ENCODE measurements at places on chromosomes 7 and 10. TPM values are rescaled to one million over a fixed set of nuclear protein-coding genes. Genes with fewer than 3 reads are reported as not detected.
A peak's percentile ranks its signal among the peaks of the same experiment; 100 is the strongest.

DNA sequence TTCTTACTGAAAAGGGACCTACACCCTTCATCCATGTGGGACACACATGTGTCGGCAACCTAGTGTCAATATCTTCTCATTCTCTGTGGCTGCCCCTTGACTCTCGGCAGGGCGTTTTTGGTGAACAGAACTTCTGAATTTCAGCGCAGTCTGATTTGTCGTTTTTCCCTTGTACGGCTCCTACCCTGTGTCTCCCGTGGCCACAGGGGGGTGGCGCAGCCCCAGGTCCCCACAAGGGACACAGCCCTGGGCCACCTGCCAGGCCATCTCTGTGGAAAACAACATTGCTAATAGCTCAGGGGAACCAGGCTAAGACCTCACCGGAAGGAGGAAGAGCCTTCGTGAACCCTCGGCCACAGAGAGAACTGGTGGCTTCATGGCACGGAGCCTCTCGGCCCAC, 53.1 kb upstream of the NKX6-2 start:
- DNase-seq: no peak

The PPP1R17 gene
- not detected for polyA plus RNA-seq

DNA sequence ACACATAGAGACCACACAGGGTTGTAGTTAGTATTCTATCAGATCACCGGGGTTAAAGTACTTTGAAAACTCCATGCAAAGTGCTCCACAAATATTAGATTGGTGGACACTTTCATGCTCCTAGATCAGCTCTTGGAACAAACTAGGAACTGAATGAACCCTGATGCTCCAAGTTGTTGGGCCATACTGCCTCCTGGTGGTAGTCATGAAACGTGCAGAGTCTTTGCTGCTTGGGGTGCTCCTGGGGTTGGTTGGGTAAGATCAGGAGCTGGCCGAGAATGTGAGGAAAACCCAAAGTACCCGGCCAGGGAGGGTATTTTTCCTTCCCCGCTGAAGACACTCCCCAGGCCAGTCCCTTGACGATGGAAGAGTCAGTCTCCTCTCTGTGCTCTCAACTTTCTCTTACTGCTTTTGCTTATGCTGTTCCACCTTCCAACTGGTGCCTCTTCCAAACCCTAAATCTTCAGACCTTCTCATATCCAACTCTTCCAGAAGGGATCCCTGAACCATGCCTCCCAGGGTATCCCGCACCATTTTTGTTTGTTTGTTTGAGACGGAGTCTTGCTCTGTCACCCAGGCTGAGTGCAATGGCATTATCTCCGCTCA, 918 bp upstream of the RPEL1 start:
- DNase-seq: peak; percentile 85

- DNase-seq: peak; percentile 42
These were observed 34.5 kb downstream of the FRMD4A start for GRCh38 chr10:14296065-14296709.

DNA sequence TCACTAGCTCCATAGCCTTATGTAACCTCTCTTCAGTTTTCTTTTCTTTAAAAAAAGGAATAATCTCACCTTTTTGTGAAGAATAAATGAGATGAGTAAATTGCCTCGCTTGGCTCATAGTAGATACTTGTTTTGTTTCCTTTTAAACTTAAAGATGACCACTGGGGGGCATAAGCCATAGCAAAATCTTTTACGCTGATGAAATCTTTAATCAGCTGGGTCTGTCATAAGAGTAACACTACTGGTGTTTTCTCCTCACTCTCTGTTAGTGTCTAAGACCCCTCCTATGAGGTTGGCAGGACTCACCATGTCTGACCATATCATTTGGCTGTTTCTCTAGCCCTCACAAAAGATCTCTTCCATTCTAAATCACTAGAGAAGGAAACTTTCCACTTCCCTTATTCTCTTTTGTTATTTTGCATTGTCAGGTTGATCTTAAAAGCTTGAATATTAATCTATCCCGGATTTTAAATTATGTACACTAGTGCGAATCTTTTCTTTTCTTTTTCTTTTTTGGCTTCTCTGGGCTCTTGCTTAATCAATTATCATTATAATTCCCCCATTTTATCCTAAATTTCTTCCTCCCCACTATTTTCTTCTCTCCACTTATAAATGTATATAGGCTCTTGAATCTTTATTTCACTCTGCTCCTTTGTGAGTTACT, 12.5 kb downstream of the STAG3 start:
- DNase-seq: peak; percentile 73

The CARD11 gene
- 0.02 TPM for polyA plus RNA-seq

DNA sequence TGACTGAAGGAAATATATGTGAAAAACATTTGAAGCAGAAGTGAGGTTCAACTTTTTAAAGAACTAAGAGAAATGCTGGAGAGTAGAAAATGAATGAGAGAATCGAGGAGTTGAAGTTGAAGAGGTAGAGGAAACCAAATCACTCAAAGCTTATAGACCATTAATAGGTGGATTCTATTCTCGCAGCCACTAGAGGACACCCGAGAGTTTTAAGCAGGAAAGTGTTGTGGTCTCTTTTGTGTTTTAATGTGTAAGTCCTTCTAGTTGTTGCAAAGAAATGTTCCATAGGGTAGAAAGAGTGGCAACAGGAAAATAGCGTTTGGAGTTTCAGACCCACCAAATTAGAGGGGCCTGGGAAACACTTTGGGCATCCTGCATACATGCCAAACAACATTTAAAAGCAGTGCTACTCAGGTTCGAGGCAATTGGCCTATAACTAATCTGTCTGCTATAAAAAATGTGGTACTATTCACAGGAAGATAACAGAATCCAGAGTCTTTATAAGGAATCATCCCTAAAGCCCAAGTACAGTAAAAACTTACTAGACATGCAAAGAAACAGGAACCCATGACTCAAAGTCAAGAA, 75.3 kb upstream of the TAS2R16 start:
- peak; percentile 8 for DNase-seq

The SDK1 gene
- 2.5 TPM for polyA plus RNA-seq

The DRGX gene
- polyA plus RNA-seq: not detected

The TMEM176B gene
- polyA plus RNA-seq: 0.78 TPM

GRCh38 chr10:75512203-75512933, 80.9 kb downstream of the LRMDA start:
- DNase-seq: peak; percentile 78

The OR13A1 gene
- polyA plus RNA-seq: not detected

The PNPLA8 gene
- polyA plus RNA-seq: 27.9 TPM

- no peak for DNase-seq
These were observed 7.4 kb downstream of the CYP3A43 start for GRCh38 chr7:99835189-99835588.

The ENTPD1 gene
- polyA plus RNA-seq: 0.47 TPM

GRCh38 chr10:124943301-124944092, 1.6 kb downstream of the ZRANB1 start:
- DNase-seq: peak; percentile 92

DNA sequence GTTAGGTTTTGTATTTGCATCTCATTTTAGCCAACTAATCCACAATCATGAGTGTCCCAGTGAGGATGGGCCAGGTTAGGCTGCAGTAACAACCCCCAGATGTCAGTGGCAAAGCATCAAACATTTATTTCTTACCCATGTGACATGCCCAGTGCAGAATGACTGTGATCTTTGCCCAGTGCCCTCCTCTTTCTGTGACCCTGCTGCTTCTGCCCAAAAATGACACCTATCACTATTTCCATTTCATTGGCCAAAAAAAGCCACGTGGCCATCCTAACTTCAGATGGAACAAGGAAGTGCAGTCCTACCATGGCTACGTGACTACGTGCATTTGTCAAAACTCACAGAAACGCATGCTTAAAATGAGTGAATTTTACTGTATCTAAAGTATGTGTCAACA, 109.2 kb upstream of the PRR15 start:
- no peak for DNase-seq

- peak; percentile 24 for DNase-seq
These were observed at the start of gene CCDC3 for GRCh38 chr10:13001041-13001886. CCDC3 (minus strand) TSS chr10:13001713; CDS start chr10:13001570, 143 bp downstream.

GRCh38 chr10:561721-562120, 127.7 kb downstream of the DIP2C start:
- DNase-seq: no peak

- DNase-seq: peak; percentile 10
These were observed 136.9 kb upstream of the CDK6 start for GRCh38 chr7:92973293-92973731.

The TCTN3 gene
- 50.6 TPM for polyA plus RNA-seq

- DNase-seq: no peak
These were observed 2.8 kb upstream of the CYP3A4 start for GRCh38 chr7:99786726-99787335.

DNA sequence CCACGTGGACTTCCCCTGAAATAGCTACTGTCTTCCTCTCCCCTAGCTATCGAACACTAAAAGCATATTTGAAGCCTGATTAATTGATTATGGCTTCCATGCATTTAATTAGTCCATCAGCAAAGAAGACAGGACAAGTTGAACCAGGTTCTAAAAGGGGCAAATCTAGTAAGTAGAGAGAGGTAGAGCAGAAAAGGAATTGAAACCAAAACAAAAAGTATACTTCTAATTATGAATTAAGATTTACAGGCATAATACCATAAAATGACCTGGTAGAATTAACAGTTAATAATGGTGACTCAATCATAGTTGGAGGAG, 393 bp upstream of the DNAJC1 start:
- no peak for DNase-seq

- DNase-seq: no peak
These were observed 511.6 kb downstream of the CALN1 start for GRCh38 chr7:71900556-71900955.

The SPAM1 gene
- not detected for polyA plus RNA-seq

- DNase-seq: no peak
These were observed 266.0 kb downstream of the USP6NL start for GRCh38 chr10:11345224-11346054.

DNA sequence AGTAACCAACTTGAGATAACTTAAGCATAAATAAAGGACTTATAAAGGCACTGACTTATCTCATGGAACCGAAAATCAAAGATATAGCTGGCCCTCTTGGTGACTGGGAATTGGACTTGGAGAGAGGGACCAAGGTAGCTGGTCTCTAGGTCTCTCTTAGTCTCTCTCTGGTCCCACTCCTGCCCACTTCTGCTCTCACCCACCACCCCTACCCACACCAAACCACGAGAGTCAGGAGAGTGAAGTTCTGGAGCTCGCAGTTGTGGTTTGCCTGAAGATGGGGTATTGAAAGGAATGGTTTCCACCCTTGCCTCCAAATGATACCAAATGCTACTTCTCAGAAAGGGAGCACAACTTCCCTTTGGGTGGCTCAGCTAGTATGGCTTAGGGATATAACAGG, 216.3 kb downstream of the LRMDA start:
- DNase-seq: no peak

DNA sequence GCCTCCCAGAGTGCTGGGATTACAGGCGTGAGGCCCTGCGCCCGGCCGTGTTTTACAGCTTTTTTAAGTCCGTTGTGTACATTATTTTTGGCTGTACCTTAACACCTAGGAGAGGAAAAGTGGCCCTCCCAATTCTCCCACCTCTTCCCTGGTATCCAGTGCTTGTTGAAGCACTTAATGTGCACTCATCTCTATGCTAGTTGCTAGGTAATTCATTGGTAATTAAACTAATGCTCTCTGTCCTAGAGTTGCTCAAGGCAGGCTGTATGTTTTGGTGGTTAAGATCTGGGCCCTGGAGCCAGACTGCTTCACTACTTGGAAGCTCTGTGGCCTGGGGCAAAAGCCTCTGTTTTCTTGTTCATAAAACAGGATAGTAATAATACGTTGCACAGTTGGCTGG, 19.6 kb downstream of the AVPI1 start:
- DNase-seq: no peak

The GNGT1 gene
- polyA plus RNA-seq: not detected

The ODAD2 gene
- 0.34 TPM for polyA plus RNA-seq

DNA sequence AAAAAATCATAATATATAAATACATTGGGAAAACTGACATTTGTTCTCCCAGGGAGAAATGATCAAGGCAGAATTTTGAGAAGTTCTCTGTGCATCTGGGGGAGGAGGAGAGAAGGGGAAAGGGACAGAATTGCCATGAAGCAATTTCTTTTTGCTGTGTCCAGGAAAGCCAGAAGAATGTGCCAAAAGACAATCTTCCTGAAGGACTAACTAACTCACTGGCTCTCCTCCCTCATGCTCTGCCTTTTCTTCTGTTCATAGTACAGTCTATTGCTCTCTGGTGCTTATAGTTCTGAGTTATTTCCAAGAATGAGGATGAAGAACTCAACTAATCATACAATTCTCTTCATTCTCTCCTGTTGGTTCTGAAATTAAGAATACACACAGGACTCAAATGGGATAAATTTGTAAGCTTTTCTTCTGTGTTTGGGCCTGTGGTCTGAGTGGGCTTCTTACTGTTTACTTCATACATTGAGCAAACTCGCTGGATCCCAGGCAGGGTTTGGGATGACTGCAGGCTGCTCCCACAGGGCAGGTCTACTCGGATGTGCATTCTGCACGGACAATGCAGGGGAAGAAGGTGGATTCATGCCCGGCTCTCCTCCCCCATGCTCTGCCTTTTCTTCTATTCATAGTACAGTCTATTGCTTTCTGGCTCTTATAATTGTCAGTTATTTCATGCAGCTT, 22.2 kb upstream of the FAM171A1 start:
- DNase-seq: no peak

The SYCE1 gene
- polyA plus RNA-seq: 0.41 TPM
